ENCODE measurements at places on chromosomes 4 and X.

DNA sequence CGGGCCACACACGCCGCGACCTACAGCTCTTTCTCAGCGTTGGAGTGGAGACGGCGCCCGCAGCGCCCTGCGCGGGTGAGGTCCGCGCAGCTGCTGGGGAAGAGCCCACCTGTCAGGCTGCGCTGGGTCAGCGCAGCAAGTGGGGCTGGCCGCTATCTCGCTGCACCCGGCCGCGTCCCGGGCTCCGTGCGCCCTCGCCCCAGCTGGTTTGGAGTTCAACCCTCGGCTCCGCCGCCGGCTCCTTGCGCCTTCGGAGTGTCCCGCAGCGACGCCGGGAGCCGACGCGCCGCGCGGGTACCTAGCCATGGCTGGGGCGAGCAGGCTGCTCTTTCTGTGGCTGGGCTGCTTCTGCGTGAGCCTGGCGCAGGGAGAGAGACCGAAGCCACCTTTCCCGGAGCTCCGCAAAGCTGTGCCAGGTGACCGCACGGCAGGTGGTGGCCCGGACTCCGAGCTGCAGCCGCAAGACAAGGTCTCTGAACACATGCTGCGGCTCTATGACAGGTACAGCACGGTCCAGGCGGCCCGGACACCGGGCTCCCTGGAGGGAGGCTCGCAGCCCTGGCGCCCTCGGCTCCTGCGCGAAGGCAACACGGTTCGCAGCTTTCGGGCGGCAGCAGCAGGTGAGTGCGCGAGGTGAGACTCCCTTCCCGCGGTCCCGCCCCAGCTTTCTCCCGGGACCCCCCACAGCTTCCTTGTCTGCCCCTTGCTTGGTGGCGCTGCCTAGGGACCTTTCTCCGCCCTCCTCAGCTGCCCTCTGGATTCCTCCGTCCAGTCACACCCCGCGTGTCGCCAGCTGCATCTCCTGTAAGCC is 678 bp downstream of the BMP3 start:
- DNase-seq: no peak

DNA sequence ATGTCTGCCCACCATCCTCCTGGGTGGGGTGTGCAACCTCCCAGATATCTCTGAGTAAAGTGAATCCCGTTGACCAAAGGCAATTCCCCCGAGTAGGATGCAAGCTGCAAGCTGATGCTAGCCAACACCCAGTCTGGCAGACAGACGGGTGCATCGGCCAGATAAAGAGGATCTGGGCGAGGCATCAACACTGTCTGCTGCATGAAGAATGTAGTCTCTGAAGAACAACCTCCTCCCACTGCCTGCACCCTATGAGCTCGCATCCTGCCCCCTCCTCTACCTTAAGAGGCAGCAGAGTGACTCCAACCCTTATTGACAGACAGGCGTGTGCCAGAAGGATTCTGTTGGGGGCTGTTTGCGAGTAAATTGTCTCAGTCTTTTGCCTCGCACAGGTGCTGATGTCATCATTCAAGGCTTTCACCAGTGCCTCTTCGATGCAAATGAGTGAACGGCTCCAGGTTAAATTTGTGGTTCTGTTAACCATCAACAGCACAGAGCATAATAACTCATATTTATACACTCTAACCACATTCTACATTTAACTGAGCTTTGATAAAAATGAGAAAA is 546.9 kb downstream of the BCOR start:
- DNase-seq: no peak

GRCh38 chr4:121030711-121031110 is 41.6 kb downstream of the NDNF start:
- DNase-seq: no peak

DNA sequence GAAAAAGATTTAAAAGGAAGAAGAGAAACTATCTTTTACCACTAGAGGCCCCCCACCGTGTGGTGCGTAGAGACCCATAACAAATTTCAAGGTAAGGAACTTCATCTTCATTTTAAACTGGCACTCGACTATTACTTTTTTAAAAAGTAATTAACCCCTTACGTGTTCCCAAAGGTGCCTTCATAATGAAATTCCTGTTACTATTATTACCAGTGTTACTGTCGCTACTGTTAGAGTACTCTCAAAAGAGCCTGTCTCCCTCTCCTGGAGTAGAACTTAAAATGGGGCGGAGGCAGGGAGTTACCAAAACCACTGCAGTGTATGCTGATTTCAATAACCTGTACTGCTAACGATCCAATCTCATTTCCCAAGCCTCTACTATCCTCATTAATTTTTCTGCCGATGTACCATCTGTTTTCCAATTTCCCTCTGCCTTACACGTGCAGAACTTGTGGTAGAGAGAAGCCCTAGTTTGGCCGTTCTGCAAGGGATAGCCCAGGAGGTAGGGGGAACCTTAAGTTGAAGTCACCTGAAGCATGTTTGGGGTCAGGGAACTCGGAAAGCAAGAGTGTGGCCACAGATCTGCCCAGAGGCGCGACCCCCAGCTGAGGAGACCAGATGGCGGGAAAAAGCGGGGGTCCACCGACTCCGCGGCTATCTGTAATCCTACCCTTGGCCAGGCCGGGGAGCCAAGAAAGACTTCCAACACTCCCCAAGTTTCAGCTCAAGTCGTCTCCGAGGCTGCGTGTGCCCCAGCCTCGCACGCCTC is 720 bp upstream of the STK26 start:
- no peak for DNase-seq

GRCh38 chr4:86500527-86500926 is 93.6 kb upstream of the PTPN13 start:
- no peak for DNase-seq

GRCh38 chr4:114857831-114858230 is 255.6 kb downstream of the NDST4 start:
- DNase-seq: no peak

DNA sequence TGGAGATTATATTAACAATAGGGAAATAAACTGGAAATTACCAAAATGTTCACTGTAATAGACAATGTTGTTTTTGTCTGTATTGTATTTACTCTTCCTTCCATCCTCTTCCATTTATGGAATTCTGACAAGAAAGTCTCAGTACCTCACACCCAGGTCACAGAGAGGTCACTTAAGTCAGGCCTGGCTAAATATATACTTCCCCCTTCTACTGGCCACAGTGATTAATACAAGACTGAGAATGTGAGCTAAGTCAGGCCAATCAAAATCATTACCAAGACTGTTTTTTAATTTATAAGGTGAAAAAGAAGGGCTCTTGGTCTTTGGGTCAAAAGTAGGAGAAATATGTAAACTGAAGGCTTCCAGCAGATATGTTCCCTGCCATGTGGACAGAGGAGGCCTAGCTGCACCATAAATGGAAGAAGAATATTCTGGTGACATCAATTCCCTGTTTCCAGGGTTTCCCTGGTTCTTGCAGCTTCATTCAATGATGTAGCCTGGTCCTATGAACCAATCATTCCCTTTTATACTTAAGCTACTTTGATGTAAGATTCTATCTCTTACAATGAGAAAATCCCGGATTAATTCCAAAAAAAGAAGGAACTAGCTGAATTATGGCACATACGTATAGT is 64.3 kb downstream of the LRBA start:
- DNase-seq: no peak

DNA sequence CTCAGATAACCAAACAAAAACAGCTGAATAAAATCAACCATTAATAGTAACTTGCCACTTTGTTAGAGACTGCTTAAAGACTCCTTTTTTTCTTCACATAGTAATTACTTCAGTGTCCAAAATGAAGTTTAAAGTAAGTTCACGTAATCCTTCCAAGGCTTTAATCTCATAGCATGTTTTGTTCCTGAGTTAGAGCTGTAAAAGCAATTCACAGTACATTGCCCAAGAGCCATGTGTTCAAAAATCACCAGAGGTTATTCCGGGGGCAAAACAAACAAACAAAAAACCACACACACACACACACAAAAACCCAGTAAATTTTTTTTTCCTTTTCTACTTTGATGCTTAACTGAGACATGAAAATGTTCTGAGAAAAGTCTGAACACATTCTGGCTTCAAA is 6.1 kb downstream of the GPR82 start:
- DNase-seq: no peak

- DNase-seq: no peak
Measured at GRCh38 chrX:7346021-7346420, 198.1 kb upstream of the PUDP start.

DNA sequence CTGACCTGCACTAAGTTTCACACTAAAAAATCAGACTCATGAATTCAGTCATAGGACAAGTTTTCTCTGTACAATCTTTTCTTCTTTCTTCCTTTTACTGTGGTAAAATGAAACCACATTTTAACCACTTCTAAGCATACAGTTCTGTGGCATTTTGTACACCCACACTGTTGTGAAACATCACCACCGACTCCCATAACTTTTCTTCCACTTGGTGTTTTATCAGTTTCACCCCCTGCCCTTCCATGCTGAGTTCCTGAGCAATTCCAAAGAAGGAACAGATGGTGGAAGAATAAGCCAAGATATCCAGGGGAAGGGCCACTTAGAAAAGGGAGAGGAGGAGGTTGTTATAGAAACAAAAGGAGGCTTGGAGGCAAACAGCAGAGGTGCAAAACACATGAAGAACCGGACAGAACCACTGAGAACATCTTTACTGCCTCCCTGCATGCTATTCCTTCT is 22.6 kb downstream of the SLC25A4 start:
- no peak for DNase-seq
